Mesendoderm (in vitro differentiated cells): ENCODE measurements at places on chromosomes 16 and 17.

DNA sequence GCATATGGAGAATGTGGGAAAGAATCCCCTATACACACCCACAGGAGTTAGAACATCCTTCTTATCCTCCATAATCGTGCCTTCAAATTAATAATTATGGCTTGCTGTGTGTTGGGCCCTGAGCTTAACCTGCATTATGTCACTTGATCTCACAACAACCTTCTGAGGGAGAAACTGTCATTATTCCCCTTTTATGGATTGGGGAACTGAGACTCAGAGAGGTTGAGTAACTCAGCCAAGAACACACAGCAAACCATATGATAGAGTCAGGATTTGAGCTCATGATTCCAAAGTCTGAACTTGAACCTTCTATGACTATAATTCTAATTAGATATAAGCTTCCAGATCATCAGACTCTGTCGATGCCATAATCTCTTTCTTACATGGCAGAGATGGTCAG, 114.2 kb upstream of the CACNG3 start:
- DNase-seq = no peak

- no peak for DNase-seq
Measured at GRCh38 chr16:11528053-11528452, 58.7 kb downstream of the LITAF start.

DNA sequence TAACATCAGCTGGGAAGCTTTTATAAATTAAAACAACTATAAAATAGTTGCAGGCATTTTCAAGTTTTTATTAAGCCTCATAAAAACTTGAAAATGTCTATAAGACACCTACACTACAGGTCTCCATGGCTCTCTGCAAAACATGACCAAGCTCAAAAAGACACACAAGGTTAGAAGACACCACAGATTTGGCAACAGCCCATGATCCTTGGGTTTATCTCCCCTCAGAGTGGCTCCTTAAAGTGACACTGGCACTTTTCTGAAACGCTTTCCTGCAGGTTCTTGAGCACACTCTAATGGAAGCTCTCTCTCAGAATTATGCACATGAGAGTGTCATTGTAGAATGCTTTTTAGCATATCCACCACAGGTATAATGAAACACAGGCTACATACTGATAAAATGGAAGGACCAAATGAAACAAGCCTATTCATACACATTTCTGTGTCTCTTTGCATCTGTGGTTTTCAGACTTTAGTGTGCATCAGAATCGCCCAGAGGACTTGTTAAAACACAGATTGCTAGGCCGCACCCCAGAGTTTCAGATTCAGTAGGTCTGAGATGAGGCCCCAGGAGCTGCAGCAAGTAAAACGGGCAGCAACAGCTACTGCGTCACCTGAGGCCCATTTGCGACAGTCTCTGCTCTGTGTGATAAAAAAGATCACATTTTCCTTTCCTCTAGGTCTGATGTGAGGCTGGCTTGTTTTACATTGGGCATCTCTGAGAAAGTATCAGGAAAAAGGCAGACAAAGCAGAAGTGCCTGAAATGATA, 75.0 kb upstream of the WSB1 start:
- no peak for DNase-seq

DNA sequence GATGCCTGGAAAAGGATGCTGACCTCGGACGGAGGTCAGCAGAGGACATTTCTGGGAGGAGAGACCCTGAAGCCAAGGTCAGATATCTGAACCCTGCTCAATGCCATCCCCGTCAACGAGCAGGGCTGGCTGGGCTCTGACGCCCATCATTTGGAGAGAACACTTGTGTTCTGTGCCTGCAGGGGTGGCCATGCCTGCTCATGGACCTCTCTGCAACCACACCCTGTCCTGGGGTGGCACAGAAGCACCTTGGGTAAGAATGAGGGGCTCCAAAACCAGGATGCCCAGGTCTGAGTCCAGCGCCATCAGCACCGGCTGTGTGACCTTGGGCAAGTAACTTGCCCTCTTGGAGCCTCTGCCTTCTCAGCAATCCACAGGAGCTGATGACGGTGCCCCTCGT, 293.7 kb upstream of the FOXF1 start:
- no peak for DNase-seq

DNA sequence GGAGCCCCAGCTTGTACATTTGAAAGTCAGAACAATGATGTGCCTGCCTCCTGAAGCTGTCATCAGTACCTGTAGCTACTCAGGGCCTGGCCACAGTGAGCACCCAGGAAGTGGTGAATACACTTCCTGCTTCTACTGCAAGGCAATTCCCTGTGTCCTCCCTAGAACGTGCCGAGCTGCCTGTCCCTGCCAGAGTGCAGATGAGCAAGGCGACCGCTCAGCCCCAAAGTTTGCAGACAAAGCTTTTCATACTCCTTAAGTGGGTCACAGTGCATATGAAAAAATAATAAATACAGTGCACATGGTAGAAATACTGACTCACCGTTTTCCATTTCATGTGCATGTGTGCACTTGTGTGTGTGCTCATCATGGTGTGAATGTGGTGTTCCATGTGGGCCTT, 77.3 kb downstream of the MPRIP start:
- no peak for DNase-seq

DNA sequence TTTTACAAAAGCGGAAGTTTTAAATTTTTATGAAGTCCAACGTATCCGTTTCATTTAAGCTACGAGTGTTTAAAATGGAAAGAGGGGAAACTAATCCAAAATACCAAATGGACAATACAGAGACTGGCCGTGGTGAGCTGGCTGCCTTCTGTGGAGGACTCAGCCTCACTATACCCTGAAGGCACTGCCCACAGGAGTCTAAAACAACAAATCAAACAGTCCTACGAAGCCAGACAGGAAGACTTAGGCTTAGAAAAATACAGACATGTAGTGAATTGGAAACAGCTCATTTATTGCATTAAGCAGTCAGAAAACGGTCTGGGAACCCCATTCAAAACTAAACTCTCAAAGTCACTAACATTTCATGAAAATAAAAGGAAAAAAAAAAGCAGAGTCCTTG, 75.1 kb downstream of the CYTH1 start:
- no peak for DNase-seq

DNA sequence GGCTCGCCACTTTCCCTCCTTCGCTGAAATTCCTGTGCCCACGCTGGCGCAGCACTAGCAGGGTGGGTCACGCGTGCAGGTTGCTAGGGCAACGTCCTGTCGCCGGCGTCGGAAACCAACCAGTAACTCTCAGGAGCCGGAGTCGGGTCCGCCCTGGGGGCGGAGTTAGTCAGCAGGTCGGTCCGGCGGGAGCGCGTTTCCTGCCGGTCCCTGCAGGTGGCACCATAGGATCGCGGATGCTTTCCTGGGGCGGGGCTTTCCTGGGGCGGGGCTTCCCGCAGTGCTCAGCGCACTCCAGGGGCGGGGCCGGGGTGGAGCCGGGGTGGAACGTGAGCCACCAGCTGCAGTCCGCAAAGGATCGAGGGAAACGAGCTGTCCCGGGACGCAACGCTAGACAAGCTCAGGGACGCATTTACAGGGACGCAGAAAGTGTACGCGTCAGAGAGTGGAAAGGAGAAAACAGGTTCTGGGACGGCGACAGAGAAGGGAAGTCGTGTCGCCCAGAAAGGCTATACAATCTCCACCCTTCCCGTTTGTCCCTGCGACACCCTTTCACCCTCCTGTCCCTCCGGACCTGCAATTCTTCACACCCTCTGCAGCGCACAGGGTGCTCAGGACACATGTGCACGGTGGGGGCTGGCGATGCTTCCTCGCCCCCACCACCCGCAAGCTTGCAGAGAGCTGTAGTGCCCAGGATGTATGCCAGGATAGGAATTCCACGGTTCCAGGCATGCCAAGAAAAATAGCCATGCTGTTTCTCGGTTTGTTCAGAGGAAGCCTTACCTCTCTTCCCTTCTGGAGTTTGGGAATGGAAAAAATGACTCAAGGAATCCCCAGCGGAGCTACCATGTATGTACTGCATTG, 12.3 kb downstream of the COPZ2 start:
- DNase-seq = peak; percentile 96

GRCh38 chr16:86392436-86393152, 117.7 kb upstream of the FOXF1 start:
- no peak for DNase-seq

DNA sequence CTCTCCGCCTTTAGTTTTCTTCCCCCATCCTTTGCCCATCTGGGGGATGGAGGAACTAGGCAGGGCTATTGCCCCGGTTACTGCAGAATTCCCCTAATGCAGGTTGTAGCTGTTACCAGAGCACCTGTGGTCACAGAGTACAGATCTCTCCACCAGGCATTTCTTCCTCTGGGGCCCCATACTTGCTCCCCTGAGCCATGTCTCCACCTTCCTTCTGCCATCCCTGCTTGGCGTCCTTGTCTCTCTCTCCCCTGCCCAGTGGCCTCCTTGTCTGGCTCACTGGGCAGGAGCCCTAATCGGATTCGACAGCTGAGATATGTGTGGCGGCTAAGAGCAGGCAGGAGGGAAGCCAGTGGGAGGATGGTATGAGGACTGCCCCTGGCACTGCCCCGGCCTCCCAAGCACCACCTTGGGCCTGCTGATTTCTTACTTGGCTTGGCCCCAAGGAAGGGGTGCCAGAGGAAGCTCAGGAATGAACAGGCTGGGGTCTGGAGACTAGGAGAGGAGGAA, 2.0 kb downstream of the RARA start:
- DNase-seq = no peak

- DNase-seq = peak; percentile 74
Measured at GRCh38 chr16:17474037-17474436, 3.3 kb upstream of the XYLT1 start.

- peak; percentile 94 for DNase-seq
Measured at GRCh38 chr17:36728030-36728991, 126.9 kb downstream of the MRM1 start.

DNA sequence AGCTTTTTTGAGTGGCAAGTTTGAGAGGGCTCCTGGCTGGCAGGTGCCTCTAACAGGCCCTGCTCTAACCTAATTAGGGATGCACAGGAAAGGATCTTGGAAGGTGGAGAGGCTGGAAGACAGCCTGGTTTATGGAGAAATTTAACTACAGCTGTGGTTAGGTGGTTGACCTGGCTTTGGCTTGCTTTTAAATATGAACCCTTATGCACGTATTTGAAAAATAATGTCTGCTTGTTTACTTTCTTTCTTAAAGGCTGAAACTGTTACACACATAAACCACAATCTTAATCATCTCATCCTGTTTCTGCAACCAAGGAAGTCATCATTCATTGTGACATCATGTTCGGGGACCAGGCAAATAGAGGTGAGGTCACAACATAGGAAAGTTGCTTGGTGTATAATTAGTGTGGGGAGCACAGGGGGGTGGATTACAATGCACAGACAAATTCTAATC, 23.1 kb upstream of the DHRS13 start:
- DNase-seq = no peak

DNA sequence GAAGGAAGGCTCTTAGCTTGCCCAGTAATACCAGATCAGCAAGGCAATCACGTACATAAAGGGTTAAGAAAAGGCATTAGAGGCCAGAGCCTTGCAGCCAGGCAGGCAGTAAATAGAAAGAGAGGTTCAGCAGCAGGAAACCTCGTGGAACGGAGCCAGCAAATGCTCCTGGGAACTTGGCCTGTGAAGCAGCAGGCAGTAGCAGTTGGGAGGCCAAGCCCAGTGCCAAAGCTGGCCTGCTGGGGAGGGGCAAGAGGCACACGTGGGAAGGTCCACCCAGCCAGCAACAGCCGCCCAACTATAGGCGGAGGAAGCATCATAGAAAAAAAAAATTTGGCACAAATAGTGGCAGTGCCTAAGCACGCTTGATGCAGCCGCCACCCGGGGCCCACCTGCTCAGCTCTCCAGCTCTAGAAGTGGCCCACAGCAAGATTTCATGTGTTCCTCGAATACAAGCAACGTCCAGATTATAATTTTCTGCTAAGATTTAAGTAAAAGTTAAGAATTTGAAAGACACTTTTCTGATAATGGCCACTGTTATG, 2339.5 kb downstream of the TP53TG3F start:
- no peak for DNase-seq

DNA sequence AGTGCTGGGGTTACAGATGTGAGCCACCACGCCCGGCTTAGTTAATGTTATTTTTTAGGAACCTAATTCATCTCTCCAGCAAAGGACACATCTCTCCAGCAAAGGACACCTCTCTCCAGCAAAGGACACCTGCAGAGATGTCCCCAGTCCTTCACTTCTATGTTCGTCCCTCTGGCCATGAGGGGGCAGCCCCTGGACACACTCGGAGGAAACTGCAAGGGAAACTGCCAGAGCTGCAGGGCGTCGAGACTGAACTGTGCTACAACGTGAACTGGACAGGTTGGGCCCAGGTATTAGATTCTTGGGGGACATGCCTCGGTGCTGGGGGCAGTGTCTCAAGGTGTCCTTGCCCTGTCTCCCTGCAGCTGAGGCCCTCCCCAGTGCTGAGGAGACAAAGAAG, 4.7 kb downstream of the PFAS start:
- peak; percentile 63 for DNase-seq

- DNase-seq = no peak
Measured at GRCh38 chr17:60717814-60718213, 40.2 kb downstream of the BCAS3 start.

DNA sequence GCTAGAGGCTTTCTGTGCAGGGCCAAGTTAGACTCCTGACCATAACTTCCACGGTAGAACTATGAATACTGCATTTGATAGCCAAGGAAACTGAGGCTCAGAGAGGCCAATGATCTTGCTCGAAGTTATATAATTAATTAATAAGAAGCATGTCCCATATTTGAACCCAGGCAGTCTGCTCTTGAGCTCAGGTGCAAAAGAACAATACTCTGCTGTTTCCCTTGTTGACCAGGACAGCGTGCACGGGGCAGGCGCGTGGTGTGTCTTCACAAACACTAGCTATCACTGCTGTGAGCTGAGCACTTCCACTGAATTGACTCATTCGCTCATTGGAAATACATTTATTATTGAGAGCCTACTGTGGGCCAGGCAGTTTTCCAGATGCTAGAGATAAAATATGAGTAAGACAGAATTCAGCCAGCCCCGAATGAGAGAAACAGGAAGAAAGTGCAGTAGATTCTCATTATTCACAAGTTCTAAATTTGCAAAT, 1.6 kb downstream of the CHD9 start:
- DNase-seq = no peak

DNA sequence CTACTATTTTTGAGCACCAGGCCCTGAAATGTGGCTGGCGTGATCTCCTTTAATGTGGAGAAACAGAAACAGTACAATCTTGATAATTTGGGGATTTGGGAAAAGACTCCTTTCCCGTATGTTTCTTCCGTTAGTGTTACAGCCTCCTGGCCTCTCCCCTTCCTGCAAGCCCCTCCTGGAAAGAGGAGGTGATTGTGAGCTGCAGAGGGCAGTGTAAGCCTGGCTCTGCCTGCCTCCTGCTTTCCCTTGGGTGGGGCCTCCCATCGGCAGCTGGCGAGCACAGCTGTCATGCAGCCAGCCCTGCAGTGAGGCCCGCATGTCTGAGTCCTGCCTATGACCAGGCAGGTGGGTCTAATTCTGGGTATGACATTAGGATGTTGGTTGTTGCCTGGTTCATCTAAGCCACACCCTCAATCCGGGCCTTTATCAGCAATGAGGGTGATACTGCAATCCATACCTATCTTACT, 48.7 kb upstream of the WSB1 start:
- DNase-seq = peak; percentile 90

- DNase-seq = no peak
Measured at GRCh38 chr17:49266233-49266632, 35.6 kb upstream of the PHOSPHO1 start.
